ENCODE measurements at places on chromosomes 1 and 21.

GRCh38 chr1:21332554-21333311, 42.5 kb upstream of the ECE1 start:
- DNase-seq: no peak

GRCh38 chr1:219442611-219443061, 170.3 kb downstream of the ZC3H11B start:
- DNase-seq: no peak

GRCh38 chr21:17045214-17045853, 467.5 kb upstream of the CXADR start:
- DNase-seq: peak; percentile 6

GRCh38 chr21:14688412-14688811, 142.3 kb upstream of the SAMSN1 start:
- DNase-seq: no peak

DNA sequence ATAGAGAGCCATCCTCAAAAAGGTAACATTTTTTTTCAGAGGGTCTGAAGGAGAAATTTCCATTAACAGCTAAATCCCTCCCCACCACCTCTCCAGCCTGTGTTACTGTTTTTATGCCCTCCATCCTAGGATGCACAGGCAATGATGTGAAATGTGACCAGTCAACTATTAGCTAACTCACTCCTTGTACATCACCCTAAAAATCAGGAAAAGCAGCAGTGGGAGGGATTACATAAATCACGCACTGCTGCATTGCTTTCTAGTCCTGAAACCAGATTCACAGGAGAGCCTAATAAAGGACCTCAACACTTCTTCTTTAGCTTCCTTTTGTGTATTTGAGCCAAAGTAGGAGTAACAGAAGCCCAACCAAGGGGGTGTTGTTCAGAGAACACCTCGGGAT, 66.3 kb downstream of the LMO4 start:
- DNase-seq: no peak

GRCh38 chr1:180239145-180240096, 9.4 kb downstream of the LHX4 start:
- no peak for DNase-seq

DNA sequence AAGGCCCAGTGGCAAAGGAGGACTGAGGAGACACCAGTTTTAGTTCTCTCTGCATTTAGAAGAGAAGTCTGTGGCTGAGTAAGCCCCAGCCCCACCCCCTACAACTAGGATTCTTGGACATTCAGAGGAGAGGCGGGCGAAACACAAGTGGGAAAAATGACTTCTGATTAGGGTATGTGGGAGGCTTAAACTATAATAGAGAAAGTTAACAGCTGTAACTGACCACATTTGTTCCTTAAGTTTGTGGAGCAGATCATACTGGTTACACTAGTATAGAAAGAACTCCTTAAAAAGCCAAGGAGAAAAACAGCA, 11.2 kb upstream of the TRIM33 start:
- no peak for DNase-seq

DNA sequence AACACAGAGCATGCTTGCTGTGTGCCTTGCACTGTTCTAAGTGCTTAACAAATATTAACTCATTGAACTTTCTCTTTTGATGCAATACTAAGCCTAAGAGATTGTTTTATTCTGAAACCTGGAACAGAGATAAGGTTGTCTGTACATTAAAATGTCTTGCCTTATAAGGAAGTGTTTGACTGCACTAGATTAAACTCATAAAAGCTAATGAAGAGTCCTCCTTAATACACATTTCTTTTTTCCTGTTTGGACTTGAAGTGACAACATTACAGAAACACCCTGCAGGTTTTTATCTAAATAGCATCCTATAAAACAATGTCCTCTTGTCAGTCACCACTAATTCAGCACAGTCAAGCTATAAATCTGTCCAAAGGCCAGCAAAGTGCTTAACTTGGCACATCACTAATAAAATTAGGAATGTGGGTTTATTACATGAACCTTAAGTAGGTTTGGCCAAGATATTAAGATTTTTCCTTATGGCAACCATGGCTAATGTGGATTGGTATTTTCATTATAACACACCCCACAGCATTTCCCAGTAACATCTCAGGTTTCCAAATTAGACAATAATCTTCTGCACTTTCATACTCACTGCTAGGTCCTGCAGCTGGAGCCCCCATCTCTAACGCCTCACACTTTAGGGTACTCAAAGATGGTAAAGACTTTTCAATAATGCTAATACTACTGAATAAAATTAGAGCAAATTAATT, 389.7 kb downstream of the LMO4 start:
- no peak for DNase-seq

GRCh38 chr1:152585586-152585985, 5.3 kb upstream of the LCE3D start:
- DNase-seq: no peak

DNA sequence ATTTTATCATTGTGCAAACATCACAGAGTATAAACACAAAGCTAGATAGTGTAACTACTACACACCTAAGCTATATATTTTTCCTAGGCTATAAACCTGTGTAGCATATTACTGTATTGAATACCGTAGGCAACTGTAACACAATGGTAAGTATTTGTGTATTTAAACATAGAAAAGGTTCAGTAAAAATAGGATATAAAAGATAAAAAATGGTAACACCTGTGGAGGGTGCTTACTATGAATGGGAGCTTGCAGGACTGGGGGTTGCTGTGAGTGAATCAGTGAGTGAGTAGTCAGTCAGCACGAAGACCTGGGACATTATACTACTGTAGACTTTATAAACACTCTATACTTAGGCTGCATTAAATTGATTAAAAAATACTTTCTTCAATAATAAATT, 4.1 kb downstream of the DTL start:
- DNase-seq: no peak

Data from mammary epithelial cell (primary cell).